Neuronal stem cell (in vitro differentiated cells): ENCODE measurements at places on chromosomes 6 and 20.
A peak's percentile ranks its signal among the peaks of the same experiment; 100 is the strongest.

DNA sequence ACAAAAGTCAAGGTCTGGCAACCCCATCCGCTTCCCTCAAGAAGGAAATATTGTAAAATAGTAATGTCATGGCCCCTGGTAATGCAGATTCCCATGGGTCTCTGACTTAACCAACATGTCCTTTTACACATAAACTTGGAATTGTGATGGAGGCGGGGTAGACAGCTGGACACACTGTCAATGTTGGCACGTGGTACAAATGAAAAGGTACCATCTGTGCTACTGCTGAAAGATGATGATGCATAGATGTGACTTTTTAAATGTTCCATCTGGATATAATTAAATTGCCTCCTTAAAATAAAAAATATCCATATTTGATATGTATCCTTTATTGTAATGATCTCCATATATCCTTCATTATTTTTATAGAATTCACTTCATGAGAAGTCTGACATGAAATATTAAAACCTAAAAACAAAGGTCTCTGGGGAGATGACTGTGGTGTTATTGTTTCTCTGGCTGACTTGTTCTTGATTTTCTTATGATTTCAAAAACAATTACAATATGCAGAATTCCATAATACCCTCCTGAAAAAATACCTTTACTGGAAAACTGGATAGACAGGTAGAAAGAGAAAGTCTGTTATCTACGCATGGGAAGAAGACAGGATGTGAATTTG is 104.5 kb downstream of the MKKS start:
- DNase-seq = no peak

DNA sequence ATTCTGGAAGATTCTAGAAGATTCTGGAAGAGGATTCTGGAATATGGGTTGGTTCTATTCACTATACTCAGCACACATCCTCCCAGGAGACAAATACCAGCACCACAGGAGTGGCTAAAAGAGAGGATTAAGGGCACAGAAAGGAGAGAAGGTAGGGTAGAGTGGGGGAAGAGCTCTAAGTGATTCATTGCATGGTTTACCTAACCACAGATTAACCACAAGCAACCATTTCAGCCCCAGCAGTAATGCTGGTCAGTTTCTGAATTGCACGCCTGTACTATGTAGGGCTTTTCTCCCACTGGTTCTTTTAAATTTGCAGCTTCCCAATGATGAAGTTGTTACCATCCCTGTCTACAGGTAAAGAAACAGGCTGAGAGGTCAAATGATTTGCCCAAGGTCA is 192.7 kb upstream of the PMEPA1 start:
- no peak for DNase-seq

- DNase-seq = no peak
These were observed 6.6 kb downstream of the KLHL31 start for GRCh38 chr6:53658992-53659391.

DNA sequence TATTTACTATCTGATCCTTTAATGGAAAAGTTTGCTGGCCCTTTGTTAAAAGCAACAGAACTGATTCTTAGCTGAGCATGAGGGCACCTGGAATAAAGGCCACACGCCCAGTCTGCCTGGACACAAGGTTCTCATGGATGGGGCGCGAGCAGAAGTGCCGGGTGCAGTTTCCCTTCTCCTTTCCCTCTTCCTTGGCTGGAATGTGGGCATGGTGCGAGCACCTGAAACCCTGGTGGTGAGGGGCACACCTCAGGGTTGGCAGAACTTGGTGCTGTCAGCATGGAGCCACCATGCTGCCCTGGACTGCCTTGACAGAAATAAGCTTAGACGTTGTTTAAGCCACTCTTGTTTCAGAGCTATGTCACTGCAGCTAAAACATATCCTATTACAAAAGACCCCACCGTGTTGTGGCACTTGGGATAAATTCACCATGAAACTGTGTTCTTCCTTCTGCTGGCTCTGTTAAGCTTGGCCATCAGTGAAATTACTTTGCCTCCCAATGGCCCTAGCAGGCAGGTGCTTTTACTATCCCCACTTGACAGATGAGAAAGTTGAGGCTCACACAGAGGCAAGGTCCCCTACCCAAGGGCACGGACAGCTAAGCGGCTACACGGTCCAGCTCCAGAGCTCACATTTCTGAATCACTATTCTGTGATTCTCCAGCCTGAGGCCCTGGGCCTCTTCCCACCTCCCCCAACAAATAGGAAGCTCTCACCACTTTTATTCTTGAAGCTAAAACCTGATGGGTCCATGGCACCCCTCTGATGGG is 115.9 kb downstream of the PREX1 start:
- DNase-seq = no peak

GRCh38 chr6:140068801-140069200 is 694.4 kb upstream of the CITED2 start:
- no peak for DNase-seq

DNA sequence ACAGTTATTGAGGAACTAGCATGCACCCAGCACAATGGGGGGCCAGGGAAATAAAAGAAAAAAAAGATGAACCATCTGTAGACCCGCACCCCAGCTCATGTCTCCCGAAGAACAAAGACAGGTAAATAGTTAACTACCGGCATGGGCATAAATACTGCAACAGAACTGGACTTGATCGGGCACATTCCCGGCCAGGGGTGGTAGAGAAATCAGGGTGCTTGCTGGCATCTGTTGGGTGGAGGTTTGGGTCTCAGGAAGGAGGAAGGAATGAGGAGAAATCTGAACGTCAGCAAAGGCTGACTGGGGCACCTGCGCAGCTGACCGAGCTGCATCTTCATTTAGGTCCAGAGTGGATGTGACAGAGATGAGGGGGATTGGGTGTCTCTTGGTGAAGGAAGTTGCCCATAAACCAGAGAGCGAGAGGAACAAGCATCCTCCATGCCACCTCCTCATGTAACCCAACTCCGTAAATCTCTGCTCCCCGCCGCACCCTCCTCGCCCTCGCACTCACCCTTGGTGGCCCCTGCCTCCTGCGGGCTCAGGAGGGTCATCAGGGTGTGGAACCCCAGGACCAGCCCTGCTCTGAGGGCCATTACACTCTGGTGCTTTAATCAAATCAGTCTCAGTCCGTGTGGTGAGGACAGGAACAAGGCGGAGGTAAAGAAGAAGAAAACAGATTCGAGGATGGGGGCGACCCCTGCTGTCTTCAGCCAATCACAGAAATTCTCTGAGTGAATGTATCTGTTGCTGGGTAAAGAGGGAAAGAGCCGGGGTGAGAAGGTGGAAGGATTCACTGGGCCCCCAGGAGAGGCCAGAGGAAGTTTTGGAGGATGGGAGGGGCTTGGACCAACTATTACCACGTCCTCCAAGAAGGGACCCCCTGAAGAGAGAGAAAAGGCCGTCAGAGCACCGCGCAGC is at the start of gene HLA-DOA:
Gene HLA-DOA, minus strand, starts transcription at position 648 of the 918 bp plus-strand sequence.
- DNase-seq = peak; percentile 69

DNA sequence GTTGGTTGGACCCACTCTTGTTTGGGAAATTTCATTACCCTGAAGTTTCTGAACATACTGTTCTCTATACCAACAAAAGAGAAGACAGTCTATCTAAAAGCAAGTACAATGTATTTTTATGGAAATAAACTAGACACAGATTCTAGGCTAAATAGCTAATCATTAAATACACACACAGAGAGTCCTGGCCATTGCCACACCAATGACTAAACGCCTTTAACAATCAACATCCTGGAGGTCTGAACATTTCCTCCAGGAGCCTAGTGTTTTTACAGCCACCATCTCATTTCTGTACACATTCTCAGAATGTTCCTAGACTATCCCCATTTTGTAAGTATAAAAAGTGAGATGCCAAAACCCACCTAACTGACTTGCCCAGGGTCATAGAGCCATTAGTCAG is 141.6 kb upstream of the RREB1 start:
- no peak for DNase-seq

GRCh38 chr20:60272790-60273189 is 314.6 kb downstream of the CDH26 start:
- no peak for DNase-seq

DNA sequence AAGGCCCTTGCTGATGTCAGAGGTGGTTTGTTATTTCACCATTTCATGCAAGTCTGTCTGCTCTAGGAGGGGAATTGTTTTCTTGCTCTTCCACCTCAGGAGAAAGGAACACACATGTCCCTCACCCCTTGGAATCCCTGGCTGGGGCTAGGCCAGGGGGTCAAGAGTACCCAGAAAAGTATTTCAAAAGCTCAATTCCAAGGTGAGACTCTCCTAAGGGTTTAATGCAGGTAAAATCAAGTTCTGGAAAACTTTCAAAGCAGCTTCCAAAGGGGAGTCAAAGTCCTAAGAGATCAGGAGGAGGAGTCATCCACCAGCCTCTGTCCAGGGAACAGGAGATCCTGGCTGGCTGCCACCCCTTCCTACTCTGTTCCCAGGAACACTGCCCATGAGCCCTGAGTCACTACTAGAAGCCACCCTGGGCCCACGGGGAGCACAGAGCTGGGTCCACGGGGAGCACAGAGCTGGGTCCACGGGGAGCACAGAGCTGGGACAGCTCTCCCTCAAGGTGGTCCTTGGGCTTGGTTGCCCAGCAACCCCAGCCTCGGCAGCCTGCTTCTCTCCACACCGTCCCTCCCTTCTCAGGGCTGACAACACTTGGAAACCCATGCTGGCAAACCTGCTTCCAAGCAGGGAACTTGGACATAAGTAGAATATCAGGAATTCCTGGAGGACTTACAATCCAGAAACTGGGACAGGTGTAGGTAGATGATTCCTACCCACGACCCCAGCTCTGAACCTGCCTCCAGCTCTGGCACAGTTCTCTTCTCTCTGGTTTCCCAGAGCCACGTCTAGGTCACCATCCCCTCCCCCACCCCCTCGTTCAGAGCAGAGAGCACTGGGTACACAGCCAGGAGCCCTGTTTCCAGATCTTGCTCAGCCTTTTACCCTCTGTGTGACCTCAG is 35.3 kb upstream of the CDKN1A start:
- DNase-seq = no peak

DNA sequence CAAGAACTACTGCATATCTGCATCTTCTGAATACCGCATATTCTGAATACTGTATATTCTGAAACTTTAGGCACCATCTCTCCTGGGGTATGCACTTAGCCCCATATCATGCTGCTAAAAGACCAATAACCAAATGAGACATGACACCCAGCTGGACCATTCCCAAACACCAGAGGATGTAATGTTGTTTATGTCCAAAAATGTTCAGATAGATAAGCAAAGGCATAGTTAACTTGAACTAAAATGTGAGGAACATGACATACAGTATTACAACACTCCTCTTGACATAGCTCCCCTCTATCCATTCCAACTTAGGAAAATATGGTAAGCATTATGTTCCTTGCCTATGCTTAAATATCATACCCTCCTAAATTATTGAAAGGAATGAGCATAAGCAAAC is 127.3 kb downstream of the TENT5A start:
- DNase-seq = no peak

DNA sequence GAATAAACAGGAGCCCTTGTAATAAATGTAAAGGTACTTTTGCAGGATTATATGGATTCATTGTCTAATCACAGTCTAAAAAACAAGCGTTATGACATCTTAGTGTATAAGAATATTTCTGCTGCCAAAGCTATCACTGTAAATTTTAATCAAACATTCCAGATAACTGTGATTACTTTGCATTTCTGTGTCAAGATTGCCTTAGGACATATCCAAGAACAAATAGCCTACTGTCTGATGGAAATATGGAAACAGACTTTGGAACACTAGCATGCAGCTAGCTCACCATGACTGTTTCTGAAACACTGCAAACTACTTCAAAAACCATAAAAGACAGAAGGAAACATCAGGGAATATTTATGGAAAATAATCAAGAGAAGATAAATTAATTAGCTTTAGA is 248.7 kb upstream of the ASCC3 start:
- no peak for DNase-seq

GRCh38 chr6:138824482-138825144 is 28.7 kb downstream of the ECT2L start:
- DNase-seq = no peak

DNA sequence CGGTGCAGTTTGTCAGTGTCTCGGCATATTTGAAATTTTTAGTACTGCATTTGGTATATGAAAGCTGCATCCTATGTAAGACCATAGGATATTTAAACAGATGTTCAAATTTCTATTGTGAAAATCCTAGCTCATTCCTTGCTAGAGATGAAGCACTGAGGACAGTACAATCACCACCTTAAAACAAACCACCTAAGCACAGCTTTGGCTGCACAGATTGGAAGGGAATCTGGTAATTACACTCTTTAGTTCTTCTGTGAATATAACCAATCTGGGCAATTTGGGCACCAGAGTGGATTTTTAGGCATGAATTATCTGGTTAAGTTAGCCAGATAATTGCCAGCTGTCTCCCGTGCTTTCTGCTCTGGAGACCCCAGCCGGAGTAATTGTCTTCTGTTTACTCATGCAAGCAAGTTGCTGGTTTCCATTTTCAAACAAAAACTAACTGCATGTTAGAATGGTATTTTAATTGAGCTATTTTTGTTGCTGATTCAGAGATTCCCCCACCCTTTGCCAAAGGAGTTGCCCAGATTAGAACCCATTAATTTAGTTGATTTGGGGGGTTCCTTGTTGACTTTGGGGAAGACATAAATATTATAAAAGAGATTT is 36.9 kb downstream of the E2F3 start:
- DNase-seq = peak; percentile 12

GRCh38 chr6:79260772-79261171 is 26.3 kb upstream of the HMGN3 start:
- DNase-seq = no peak

DNA sequence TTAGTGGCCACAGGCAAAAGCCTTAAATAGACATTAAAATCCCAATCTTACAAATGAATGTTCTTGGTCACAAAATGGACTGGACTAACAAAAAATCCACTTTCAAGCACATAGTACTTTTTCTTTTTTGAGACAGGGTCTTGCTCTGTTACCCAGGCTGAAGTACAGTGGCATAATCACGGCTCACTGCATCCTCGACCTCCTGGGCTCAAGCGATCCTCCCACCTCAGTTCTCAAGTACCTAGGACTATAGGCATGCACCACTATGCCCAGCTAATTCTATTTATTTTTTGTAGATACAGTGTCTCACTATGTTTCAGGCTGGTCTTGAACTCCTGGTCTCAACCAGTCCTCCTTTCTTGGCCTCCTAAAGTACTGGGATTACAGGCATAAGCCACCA is 59.4 kb downstream of the MAP3K5 start:
- no peak for DNase-seq

DNA sequence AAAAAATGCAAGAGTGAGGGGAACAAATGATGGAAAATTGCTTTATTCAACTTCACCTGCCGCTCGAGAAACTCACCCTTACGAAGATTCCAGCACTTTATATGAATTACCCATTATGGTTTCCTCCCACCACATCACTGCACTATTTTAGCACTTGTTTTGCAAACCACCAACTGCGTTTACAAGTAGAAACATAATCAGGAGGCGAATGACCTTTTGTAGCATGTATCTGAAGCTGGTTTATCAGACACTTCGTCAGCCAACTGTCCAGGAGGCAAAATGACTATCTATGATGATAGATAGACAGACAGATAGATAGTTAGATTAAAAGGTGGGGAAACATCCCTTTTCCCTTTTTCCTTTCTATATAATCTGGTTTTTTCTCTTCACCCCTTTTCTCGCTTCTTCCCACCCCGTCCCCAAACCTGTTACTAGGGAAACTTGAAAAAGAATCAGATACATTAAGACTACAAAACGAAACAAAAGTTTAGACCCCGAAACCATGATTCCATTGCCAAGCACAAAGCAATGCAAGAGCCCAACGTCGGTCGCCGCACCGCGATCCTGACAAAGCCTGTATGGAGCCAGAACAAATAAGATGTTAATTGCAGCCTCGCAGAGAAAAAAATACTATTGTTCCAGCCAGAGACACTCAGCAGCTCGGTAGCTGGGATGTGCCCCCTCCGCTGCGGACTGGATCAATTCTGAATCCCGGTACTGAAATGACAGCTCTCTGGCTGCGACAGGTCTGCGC is 933 bp upstream of the ADGRB3 start:
- no peak for DNase-seq
